ENCODE measurements at places on chromosomes 7 and 10.
A peak's percentile ranks its signal among the peaks of the same experiment; 100 is the strongest.

GRCh38 chr7:3241686-3242258 is 59.3 kb upstream of the SDK1 start:
- DNase-seq = no peak

DNA sequence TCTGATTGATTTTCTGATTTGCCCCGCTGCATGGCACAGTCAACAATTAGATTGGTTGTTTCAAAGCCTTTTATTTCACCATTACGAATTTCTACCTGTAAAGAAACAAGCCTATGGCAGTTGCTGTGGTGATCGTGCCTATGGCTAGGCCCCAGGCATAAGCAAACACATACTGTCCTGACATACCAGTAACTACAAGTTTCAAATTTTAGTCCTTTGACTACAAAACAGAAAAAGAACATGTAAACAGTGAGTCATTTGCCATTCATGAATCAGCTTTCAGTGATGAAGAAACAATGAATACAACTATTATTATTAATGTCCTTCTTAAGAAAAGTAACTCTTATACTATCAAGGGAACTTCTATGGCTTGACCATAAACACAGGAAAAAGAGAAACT is 168.0 kb upstream of the LRRN3 start:
- DNase-seq = no peak

GRCh38 chr7:123571684-123572083 is 14.1 kb upstream of the NDUFA5 start:
- DNase-seq = no peak

- peak; percentile 61 for DNase-seq
Measured at GRCh38 chr7:128869138-128869943, 6.7 kb downstream of the ATP6V1F start.

DNA sequence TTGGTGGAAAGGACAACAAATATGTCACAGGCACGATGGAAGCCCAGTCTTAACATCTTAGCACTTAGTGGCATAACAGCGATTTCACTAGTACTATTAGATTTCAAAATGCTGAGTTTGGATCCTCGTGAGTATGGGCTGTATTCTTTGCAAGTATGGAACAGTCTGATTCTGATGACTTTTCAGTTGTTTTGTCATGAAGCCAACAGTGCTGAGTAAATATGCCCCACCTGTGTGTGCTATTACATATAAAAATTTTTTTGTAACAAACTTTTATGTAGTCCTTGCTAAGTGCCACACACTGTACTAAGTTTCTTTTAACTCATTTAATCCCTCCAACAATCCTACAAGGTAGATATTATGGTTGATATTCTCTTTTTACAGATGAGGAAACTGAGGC is 30.8 kb downstream of the MTURN start:
- no peak for DNase-seq
